ENCODE measurements at places on chromosomes 6 and 20.

GRCh38 chr6:13803581-13803980 lies 10.8 kb downstream of the MCUR1 start:
- no peak for DNase-seq

DNA sequence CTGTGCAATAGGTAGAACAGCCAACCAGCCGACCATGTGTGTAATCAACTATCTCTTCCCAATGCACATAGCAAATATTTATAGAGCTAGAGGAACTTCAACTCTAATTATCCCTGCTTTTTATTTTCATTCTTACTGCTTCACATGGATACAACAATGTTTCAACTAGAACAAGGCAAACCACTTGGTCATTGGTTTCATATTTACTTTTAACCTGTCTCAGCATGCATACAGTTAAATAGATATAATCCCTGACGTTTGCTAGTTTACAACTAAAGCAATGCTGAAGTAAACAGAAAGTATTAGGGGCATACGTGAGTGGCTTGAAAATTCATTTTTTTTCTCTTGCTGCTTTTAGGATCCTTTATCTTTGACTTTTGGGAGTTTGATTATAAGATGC lies 318.5 kb upstream of the MAP3K7 start:
- DNase-seq, result no peak

DNA sequence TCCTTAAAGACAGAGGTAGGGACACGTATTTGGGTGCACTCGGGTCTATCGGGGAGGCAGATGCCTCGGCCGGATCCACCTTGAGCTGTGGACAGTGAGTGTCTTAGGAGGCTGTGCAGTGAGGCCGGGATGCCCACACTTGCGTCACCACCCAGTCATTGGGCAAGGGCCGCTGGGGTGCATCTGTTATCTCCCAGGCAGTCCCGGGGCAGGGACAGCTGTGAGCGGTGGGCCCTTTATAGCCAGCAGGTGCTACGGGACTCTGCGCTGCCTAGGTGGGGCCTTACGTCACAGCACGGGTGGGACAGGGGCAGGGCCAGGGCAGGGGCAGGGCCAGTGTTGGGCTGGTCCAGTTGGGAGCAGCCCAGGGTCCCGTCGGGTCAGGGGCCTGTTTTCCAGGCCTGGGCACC lies 689 bp upstream of the COL20A1 start:
- no peak for DNase-seq

DNA sequence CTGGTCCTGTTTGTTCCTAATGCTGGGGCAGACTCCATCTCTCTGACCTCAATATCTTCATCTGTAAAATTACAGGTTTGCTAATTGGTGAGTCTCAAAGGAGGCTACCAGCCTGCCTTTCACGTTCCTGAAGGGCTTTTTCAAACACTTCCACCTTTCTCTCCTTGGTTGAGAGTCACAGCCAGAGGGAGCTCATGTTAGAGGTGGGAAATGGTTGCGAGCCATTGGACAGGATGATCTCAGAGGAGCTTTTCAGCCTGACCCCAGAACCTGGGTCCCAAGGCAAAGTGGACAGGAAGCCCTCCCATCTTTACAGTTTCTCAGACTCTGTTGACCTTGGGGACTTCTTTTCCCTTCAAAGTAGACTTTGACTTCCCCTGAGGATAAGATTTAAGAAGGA lies 37.6 kb downstream of the NDUFAF5 start:
- DNase-seq, result no peak

DNA sequence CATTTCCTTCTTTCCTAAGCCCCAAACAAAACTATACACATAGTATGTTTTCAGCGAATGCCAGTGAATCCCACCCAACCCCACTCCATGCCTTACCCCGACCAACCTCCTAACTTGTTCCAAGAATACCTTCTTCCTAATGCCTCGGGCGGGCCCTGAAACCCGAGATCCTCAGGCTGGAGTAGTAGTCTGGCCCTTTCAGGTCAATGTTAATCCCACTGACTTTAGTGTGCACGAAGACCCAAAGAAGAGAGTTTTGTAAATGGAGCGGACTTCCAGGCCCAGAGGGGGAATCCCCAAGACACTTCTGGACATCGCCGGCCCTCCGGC lies 394 bp downstream of the YIPF3 start:
- no peak for DNase-seq

DNA sequence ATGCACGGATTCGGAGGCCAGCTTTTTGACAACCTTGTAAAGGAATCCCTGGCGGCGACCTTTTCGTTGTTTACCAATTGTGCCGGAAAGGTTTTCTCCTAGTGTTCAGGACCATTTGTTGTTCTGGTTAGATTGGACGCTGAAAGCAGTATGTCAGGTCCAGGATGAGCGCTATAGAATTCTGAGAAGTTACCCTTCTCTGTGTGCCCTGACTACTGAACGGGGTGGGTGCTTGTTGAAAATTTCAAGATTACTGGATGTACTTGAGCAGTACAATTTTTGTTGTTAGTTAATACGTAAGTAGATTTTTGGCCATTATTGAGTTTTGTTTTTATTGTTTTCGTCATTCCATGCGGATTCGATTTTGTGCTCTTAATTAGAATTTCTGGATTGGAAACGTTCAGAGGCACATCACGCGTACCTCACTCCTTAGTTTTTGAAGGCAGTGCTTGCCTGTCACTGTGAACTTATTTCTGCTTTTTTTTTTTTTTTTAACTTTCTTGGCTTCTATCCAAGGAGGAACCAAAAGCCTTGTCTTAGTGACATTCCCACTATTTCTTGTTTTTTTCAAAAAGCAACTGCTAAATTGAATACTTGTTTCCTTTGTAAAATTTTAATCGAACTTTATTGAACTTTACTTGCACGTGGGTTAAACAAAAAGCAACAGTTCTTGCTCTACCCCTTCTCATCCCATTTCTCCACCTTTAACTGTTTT lies 898 bp downstream of the XRN2 start:
- no peak for DNase-seq

DNA sequence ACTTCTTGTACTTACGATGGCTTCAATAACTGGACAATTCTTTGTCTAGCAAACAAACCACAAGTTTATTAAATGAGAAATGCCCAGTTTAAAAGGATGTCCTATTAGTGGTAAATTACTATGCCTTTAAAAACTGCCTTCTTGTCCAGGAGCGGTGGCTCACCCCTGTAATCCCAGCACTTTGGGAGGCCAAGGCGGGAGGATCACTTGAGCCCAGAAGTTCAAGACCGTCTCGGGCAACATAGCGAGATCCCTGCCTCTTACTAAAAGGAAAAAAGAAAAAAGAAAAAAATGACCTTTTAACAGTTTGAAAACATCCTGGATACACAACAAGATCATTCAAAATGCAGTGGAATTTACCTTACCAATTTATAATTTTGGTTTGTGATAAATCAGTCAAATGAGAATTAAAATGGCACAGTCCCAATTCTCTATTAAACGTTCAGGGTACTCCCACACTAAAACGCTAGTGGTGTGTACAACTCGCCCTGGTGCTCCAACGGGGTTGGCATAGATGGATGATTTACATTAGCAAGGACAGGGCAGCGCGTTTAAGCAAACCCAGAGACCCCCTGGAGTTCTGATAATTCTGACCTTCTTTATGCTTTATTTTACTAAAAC lies 2.3 kb downstream of the ZBTB2 start:
- no peak for DNase-seq

DNA sequence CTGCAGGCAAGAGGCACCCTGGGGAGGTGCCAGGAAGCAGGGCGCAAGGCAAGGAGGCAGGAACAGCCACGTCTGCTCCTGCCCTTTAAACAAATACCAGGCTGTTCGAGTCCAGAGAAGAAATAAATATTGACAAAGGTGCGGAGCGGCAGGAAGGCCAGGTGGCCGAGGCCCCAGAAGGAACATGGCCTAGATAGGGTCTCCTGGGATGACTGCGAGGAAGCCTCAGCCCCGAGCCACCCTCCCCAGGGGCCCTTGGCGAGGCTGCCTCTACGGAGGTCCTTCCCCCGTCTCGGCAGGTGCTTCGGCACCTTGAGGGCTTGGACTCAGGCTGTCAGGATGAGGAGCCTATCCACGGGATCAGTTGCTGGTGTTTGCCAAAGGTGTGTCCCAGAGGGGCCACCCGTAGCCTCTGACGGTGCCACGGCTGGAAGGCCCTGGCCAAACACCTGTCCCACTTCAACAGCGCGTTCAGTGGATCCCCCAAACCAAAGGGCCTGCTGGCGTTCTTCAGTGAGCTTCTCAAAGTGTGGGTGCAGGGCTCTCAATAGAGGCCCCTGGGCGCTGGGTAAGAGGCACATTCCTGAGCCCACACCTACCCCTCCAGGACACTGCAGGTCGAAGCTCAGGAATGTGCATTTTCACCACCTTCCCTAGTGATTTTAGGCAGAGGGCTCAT lies 39.8 kb downstream of the SNX5 start:
- DNase-seq, result no peak

- DNase-seq, result no peak
Measured at GRCh38 chr6:165675120-165675519, 12.1 kb upstream of the PDE10A start.

DNA sequence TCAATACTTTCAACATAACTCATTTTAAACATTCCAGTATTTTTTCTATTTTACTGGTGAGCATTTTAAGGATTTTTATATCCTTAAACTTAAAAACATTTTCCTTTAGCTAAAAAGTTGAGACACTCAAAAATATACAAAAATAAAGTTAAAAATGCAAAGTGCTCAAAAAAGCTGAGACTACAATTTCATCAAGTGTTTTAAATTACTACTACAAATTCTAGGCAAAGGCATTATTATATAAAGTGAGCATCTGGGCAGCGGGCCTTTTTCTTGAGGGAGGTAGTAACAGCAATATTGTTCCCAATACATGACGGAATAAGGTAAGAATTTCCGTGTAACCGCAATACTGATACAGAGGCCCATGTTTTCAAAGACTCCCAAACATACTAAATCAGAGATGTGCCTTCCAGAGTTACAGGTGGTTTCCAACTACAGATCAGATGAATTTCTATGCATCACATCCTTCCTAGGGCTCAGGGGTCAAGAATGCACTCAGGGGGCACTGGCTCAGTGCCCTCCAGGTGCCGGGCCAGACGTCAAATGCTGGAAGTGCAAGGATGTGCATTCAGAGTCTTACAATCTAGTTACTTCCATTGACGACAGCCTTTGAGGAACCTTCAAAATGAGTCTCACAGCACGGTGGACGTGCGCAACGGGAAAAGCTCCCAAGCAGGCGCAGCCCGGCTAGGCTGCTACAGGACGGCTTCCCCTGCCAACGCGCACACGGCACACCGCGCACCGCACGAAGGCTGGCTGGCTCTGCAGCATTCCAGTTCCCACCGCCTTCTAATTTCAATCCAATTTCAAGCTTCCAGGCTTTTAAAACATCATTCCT lies 1.7 kb downstream of the PHF10 start:
- no peak for DNase-seq

GRCh38 chr20:52103335-52103912 lies 88.2 kb downstream of the ZFP64 start:
- no peak for DNase-seq

- DNase-seq, result no peak
Measured at GRCh38 chr6:163872335-163872734, 457.8 kb downstream of the QKI start.

Measured in WERI-Rb-1 (cell line).